T-helper 17 cell (primary cell): ENCODE measurements at places on chromosomes 2 and 18.

DNA sequence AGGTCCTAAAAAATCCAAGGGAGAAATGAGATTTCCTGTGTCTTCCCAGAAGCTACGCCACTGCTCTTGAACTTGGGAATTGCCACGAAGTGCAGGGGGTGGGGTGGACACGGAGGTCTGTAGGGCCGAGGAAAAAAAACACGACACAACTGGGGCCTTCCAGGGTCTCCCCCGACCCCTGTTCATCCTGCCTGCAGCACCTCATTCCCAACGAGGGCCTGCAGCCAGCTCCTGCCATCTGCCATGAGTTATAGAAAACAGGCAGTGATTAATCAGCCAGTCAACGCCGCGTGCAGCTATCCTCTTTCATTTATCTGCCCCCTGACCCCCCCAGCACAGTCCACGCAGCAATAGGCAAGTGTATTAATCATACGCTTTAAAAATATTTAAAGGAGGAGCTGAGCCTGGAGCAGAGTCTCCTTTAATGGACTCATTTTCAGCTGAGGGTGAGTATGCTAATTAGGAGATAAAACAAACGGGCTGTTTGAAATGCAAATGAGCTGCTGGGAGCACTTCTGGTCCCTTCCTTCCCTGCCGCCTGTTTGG lies 209.9 kb downstream of the TFCP2L1 start:
- DNase-seq: no peak

- no peak for DNase-seq
Observed at GRCh38 chr2:176242276-176242675, 27.0 kb upstream of the MTX2 start.

DNA sequence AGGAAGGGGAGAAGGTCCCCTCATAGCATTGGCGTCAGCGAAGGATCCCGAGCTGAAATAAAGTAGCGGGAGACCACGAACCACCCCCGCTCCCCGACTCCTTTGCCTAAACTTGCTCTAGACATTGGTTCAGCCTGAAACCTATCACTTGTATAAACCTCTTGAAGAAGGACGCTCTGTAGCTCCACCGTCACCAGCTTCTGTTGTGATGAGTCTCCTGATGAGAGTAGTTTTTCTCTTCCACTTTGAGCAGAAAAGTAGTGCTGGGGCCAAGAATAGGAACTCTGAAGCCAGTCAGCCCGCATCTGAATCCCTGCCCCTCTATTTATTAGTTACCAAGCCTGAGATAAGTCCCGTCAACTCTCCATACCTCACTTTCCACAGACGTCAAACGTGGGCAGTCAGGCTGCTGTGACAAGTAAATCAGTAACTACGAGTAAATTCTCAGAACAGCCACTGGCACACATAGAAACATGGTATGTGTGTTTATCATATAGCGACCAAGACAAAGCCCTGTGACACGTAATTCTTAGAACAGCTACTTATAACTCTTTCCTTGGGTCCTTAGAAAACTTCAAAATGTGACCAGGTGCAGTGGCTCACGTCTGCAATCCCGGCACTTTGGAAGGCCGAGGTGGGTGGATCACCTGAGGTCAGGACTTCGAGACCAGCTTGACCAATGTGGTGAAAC lies 61.7 kb downstream of the CD226 start:
- no peak for DNase-seq

GRCh38 chr2:186927185-186927866 lies 78.4 kb upstream of the ZSWIM2 start:
- no peak for DNase-seq

- no peak for DNase-seq
Observed at GRCh38 chr2:241607162-241607885, 29.6 kb downstream of the THAP4 start.

GRCh38 chr2:23402205-23402740 lies 17.3 kb downstream of the KLHL29 start:
- DNase-seq: no peak

GRCh38 chr2:45497355-45497754 lies 113.7 kb downstream of the SRBD1 start:
- DNase-seq: no peak

DNA sequence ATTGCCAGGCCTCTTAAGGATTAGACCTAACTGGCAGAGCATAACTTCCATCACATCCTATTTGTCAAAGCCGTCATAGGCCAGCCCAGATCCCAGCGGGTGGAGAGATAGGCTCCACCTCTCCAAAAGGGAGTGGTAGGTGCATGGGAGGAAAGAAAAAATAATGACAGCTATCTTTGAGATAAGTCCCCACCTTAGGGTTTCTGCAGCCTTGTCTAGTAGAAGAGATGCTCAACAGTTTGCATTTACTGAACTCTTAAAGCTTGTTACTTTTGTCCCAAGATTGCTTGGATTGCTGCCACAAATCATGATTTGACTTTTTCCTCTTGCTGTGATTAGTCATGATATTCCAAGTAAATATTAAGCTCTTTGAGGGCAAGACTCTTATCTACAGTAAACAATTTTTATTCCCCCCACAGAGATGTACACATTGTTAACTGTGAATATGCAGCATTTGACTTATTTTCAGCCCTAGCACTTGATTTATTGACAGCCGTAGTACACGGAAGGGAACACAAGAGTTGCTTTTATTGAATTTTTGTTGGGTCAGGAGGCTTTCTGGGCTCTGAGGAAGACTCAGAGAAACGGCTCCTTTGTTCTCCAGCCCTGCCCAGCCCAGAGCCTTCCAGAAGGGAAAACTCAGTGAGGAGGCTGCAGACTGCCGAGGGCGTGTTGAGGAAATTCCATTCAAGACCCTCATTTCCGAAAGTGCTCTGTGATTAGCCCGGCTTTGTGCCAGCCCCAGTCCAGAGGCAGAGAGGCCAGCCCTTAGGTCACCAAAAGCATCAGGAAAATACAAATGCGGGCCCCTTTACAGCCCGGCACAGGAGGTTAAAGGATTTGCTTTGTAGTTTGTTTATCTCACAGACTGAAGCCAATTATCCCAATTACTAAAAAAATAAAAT lies 75.5 kb upstream of the ZNF532 start:
- no peak for DNase-seq

- DNase-seq: no peak
Observed at GRCh38 chr2:218310853-218311540, 18.7 kb upstream of the TMBIM1 start.

GRCh38 chr2:149001496-149001895 lies 37.0 kb upstream of the LYPD6B start:
- no peak for DNase-seq

GRCh38 chr18:10262566-10262965 lies 191.9 kb upstream of the APCDD1 start:
- DNase-seq: no peak

- DNase-seq: no peak
Observed at GRCh38 chr2:241848761-241849615, 9.7 kb downstream of the PDCD1 start.

GRCh38 chr18:37496568-37496967 lies 69.0 kb downstream of the CELF4 start:
- DNase-seq: no peak

- no peak for DNase-seq
Observed at GRCh38 chr2:55438391-55439100, 18.9 kb upstream of the CCDC88A start.

DNA sequence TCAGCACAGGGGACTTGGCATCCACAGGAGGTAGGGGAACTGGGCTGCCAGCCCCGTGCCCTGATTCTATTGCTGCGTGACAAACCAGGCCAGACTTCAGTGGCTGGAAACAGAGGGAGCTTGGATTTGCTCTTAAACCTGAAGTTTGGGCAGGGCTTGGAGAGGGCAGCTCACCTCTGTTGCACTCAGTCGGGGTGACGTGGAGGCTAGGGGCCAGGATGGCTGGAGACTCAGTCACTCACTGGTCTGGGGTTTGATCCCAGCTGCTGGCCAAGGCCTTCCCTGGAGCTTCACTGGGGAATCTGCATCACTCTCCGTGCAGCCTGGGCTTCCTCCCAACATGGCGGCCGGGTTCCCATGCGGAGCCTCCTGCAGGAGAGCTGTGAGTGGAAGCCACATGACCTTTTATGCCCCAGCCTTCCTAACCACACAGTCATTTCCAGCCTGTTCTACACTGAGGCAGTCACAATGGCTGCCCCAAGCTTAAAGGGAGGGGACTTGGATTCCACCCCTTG lies 175.2 kb upstream of the HDAC4 start:
- DNase-seq: no peak

- DNase-seq: no peak
Observed at GRCh38 chr2:117523267-117523666, 291.2 kb upstream of the DDX18 start.

DNA sequence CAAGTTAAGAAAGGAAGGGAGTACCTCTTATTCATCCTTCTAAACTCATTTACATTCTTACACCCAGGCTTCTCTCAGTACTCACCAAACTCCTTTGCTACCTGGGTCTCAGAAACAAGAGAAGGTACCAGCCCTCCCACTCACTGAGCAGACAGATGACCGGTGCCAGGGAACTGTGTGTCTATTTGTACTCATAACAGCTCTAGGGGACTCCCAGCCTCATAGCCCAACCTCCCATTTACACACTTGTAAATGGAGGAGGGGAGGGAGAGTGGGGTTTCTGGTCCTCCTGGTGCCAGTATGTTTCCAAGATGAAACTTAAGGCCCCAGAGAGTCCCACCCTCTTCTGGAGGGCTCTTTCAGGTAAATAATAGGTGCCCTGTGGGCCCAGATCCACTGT lies 42.8 kb upstream of the SIGLEC15 start:
- DNase-seq: no peak

DNA sequence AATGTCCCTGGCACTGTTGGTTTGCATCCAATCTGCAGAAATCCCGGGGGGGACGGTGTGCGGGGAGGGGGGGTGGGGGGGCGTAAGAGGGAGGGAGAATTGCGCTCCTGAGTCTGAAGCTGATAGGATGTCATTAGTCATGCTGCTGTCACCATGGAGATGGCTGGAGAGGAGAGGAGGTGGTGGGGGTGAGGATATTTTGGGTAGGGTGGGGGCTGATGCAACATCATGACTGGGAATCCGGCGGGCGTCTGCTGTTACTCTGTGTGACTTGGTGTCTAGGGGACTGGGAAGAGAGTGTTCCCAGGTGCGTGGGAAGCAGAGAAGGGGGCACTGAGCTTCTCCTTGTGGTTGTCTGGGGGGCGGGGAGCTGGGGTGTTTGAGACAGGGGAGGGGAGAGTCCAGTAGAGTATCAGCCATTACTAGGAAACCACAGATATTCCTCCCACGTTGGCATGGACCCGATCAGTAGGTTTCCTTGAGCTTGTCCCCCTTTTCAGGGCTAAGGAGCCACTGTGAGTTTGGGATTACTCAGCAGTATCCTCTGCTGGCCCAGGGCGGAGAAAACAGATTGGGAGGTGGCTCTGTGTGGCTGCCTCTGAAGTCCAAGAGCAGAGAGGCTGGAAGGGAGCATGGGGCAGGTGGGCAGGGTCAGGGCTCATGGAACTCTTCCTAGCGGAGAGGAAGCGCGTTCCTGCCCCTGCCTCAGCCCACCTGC lies 18.9 kb downstream of the TET3 start:
- no peak for DNase-seq

- DNase-seq: no peak
Observed at GRCh38 chr2:45681675-45682074, 30.2 kb downstream of the PRKCE start.

GRCh38 chr2:88489181-88489580 lies 36.7 kb upstream of the FOXI3 start:
- no peak for DNase-seq

DNA sequence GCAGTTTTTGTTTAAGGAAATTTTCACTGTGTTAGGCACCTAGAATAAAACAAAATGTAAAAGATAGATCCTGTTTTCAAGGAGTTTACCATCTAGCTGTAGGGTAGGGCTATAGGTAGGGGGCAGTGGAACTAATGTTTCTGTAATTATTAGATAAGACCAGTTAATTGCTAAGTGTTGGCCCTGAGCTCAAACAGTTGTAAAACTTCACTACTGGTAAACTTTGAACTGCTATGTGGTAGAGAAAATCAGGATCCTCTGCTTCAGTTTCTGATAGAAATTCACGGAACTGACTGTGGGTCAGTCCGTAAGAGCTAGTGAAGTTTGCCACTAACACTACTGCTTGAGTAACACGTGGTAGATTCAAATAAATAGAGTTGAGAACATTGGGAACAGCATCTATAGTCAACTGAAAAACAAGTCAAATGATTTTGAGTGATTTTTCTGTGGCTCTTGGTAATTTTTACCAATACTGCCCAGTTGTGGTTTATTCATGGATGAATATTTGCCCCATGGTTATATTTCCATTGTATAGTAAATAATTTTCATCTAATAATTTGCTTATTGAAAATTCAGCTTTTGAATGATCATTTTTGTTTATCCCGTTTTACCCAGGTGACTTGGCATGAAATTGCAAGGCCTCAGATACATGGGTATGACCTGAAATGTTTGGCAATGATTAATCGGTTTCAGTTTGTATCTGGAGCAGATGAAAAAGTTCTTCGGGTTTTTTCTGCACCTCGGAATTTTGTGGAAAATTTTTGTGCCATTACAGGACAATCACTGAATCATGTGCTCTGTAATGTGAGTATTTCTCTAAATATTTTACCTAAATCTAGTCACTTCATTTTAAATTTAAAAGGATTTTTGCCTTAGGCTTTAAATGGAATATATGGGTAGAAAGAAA lies 26.4 kb downstream of the ELP2 start:
- DNase-seq: no peak

- no peak for DNase-seq
Observed at GRCh38 chr2:241770936-241771285, 5.7 kb upstream of the GAL3ST2 start.

DNA sequence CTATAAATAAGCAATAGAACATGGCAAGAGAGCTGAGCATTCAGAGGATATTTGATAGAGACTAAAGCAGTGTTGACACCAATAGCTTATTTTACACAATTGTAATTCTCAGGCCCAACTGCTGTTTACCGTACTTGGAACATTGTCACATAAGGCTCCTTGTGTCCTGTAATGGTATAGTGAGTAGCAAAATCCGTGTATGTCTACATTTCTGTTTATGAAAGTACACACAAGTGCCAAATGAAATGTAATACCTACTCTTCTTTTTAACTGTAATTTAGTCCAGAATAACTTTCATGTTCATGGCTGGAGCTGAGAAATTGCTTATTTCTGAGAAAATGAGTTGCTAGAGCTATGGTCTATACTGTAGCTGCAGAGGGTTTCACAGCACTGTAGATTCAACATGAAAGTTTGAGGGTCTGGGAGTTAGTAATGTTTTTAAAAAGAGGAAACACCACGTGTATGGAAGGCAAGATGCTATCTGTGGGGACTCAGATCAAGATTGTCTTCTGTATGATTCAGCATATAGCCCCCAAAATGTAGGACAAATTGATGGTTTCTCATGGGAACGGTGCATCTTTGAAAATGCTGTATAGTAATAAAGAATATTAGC lies 110.2 kb upstream of the NOSTRIN start:
- DNase-seq: no peak

DNA sequence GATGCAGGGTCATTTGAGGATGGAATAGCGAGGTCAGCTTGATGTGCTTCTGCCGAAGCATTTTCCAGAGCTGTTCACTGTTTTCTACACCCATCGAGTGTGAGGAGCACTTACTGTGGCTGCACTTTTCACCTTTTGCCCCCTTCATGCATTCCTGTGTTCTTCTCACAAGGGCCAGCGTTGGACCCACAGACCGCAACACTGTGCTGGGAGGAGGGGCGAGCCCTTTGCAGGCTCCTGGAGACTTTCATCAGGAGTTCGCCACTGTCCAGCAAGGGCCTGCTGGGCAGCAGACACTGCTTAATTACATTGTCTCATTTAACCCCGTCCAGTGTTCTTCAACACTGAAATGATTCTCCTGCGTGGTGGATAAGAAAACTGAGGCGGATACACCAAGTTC lies 29.9 kb downstream of the CYP26B1 start:
- DNase-seq: no peak
